Thyroid gland (tissue), 4 donors: ENCODE measurements at places on chromosomes 6 and 20. TPM values are rescaled to one million over a fixed set of nuclear protein-coding genes. Genes with fewer than 3 reads are reported as not detected.

DNA sequence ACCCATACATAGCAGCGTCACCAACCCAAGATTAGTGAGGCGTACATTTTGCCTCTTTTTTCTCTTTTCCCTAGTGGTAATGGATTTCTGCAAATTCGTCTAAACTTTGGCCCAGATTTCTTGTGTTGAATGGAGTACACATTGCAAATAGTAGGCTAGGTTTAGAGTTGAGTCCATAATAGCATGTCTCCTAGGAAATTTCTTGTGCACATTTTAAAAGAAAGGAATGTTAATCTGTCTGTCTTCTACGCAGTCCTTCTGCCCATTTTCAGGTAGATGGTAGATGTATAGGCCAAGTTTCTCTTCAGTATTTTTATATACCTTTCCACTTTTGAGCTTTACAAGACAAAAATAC, 15.7 kb downstream of the TAB2 start:
- DNase-seq, result no peak

- no peak for DNase-seq
Observed at GRCh38 chr6:106509420-106510089, 119.7 kb downstream of the RTN4IP1 start.

GRCh38 chr6:35970181-35970580, 49.3 kb upstream of the SRPK1 start:
- no peak for DNase-seq

- DNase-seq, result no peak
Observed at GRCh38 chr6:103001724-103002123, 1608.2 kb downstream of the GRIK2 start.

DNA sequence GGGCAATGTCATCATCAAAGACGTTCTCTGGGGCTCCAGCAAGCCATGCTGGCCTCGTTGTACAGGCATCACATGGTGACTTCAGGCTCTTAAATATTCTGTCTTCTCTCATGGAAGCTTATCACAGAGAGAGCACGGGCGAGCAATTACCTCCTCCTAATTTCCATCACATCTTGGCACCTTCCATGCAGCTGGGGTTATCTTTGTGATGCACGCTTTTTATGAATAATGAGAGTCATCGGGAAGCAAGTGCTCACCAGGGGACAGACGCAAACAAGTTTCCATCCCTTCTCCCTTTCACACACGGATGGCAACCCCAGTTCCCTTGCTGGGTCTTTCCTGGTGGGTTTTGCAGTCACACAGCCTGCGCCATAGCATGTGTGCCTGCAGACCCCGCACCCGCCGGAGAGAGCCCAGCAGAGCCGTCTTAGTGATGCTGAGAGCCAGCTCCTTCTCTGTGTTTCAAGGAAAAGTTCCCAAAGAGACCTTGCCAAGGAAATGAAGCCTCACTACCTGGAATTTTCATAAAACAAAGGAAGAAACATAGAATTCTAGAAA, 116.3 kb upstream of the AFDN start:
- no peak for DNase-seq

B3GALT4 gene
- total RNA-seq, result 15.7 TPM

ADNP gene
- 68.9 TPM for total RNA-seq

OR2H2 gene
- not detected for total RNA-seq

DNA sequence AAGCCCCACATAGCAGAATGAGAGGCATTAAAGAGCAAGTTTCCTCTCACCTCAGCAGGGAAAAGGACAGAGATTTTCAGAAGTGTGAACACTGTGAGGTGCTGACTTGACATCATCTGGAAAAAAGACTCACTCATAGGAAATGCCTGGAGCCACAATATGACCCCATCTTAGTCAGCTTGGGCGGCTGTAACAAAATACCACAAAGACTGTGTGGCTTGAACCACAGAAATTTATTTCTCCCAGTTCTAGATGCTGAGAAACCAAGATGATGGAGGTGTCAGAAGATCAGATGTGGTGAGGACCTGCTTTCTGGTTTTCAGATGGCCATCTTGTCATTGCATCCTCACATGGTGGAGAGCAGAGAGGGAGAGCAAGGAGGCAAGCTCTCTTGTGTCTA, 253.1 kb downstream of the ADGB start:
- DNase-seq, result no peak

KIF25 gene
- total RNA-seq, result not detected

PPP1R16B gene
- total RNA-seq, result 14.4 TPM

GRCh38 chr6:13715444-13715883, 3.8 kb upstream of the RANBP9 start:
- no peak for DNase-seq

ZNF334 gene
- 12.2 TPM for total RNA-seq

- DNase-seq, result no peak
Observed at GRCh38 chr6:160431791-160432404, 83.7 kb downstream of the SLC22A3 start.

- no peak for DNase-seq
Observed at GRCh38 chr6:438634-439170, 47.1 kb downstream of the IRF4 start.

PGC gene
- not detected for total RNA-seq

GRCh38 chr20:6651016-6651415, 116.5 kb upstream of the BMP2 start:
- DNase-seq, result no peak
